ENCODE measurements at places on chromosomes 13 and 19. TPM values are rescaled to one million over a fixed set of nuclear protein-coding genes. Genes with fewer than 3 reads are reported as not detected.

Gene CALM3
- polyA plus RNA-seq: 151 TPM

GRCh38 chr13:85825454-85825853, 26.2 kb upstream of the SLITRK6 start:
- H3K4me1 ChIP-seq: no peaks in the 10 kb centered on the region
- H3K27me3 ChIP-seq: no peaks in the 10 kb centered on the region
- H3K27ac ChIP-seq: no peak overlapping the region

DNA sequence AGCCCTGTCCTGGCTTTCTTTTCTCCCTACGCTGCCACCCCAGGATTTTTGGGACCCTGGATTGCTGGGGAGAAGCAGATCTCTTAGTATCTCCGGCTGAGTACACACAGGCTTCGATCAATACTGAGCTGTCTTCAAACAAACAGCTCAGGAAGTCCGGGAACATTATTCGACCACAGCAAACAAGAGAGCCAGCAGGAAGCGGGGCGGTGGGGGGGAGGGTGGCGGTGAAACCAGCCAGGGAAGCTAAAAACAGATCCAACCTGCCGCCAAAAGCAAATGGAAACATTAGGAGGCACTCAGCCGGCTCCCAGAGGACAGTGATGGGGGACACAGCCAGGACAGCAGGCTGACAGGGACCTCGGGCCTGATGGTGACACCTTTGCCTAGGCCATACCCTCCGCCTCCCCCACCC, 12.2 kb upstream of the BCAM start:
- no peak overlapping the region for H3K27ac ChIP-seq
- H3K4me1 ChIP-seq: peaks cover 2% of the 10 kb centered on the region
- no peak overlapping the region for H3K4me3 ChIP-seq
- peaks cover 4% of the 10 kb centered on the region for H3K27me3 ChIP-seq

DNA sequence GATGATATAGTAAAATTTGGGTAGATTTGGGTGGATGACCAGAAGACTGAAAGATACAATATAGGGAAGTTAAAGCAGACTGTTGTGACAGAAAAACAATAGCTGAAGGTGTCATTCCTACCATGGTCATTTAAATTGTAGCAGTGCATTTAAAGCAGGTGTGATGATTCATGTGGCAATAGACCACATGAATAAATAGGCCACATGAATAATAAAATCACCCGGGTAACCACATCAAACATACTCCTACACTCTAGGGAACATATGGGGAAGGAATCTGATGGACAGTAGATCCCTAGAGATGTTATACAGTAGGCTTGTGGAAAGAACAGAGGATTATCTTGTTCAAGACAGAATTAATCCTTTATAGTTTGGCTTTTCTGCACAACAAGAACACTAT, 392.6 kb downstream of the SLITRK5 start:
- DNase-seq: no peak
- peaks cover 8% of the 10 kb centered on the region for H3K4me1 ChIP-seq
- H3K4me3 ChIP-seq: no peak overlapping the region
- H3K27me3 ChIP-seq: no peaks in the 10 kb centered on the region
- peaks cover 1% of the 10 kb centered on the region for H3K36me3 ChIP-seq

DNA sequence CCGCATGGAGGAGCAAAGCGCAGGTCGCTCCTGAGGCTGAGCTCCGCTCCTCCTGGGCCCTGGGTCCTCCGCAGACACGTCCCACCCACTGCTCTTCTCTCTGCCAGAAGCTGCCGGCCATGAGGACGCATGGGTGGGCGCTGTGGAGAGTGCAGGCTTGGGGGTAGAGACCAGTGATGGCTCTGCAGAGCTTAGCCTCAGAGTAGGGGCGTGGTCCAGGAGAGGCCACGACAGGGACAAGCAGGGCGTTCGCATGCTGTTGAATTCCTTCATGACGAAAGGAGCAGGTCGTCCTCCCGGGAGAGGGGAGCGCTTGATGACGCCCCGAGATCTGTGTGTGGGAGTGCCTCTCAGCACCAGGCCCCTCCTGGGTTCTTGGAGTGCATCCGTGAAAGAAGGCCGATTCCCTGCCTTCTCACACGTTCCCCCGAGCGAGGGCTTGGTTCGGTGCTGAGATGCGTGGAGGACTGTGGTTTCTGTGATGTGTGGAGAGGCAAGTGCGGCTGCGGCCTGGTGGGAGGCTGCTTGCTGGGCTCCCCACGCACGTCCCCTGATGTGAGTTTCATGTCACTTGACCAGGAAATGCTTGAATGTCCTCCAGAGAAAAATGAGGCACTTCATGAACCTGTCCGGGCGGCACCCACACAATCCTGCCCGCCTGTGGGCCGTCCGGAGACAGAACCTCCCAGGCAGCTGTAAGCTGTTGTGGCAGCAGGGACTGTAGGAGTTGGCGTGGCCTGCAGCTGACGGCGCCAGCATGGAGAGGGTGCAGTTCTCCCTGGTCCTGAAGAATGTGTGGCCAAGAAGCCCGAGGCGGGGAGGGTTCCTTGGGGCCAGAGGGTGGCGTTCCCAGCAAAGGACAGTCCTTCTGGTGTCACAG, 4.5 kb downstream of the SF3A2 start:
- DNase-seq: no peak
- peaks cover 13% of the 10 kb centered on the region for H3K27me3 ChIP-seq
- peak overlapping the region; percentile 99 for H3K4me3 ChIP-seq
- H3K27ac ChIP-seq: peak overlapping the region; percentile 93
- H3K4me1 ChIP-seq: peaks cover 62% of the 10 kb centered on the region

GRCh38 chr13:95258619-95259194, 42.5 kb downstream of the ABCC4 start:
- no peak overlapping the region for H3K4me3 ChIP-seq
- DNase-seq: no peak
- no peaks in the 10 kb centered on the region for H3K27me3 ChIP-seq
- peaks cover 7% of the 10 kb centered on the region for H3K36me3 ChIP-seq
- no peaks in the 10 kb centered on the region for H3K4me1 ChIP-seq

- H3K36me3 ChIP-seq: no peaks in the 10 kb centered on the region
- H3K27me3 ChIP-seq: peaks cover 21% of the 10 kb centered on the region
- H3K4me3 ChIP-seq: peak within 1 kb of the TSS; percentile 73
These were observed at the start of gene ELAVL3 for GRCh38 chr19:11480715-11481533. Gene ELAVL3, minus strand, starts transcription at chr19:11481046. Its CDS starts 438 bp downstream, at chr19:11480608.
